Uterine smooth muscle cell (primary cell): ENCODE measurements at places on chromosomes 4 and X. TPM values are rescaled to one million over a fixed set of nuclear protein-coding genes. Genes with fewer than 3 reads are reported as not detected.

TSPYL2 gene
- total RNA-seq = 18.6 and 25.2 TPM in 2 replicates

STIM2 gene
- total RNA-seq = 12.6 and 15.2 TPM in 2 replicates

ANKRD50 gene
- total RNA-seq = 29.0 and 30.2 TPM in 2 replicates

HCCS gene
- total RNA-seq = 20.0 and 25.3 TPM in 2 replicates

PABPC4L gene
- 2.1 and 4.2 TPM in 2 replicates for total RNA-seq

OTC gene
- not detected in 2 replicates for total RNA-seq

CPE gene
- 1.00 and 1.3 TPM in 2 replicates for total RNA-seq

LIMCH1 gene
- 1.4 and 3.3 TPM in 2 replicates for total RNA-seq

CTAG2 gene
- total RNA-seq = not detected in 2 replicates

GPAT3 gene
- total RNA-seq = 30.2 and 47.6 TPM in 2 replicates

DKC1 gene
- total RNA-seq = 36.5 and 60.1 TPM in 2 replicates

SPIN2A gene
- 0.37 and 0.44 TPM in 2 replicates for total RNA-seq

SLC49A3 gene
- total RNA-seq = 0.55 and 1.00 TPM in 2 replicates

PRDM8 gene
- 7.4 and 10.1 TPM in 2 replicates for total RNA-seq

MED14 gene
- 14.9 and 25.8 TPM in 2 replicates for total RNA-seq

ZDHHC15 gene
- total RNA-seq = 0.11 and 0.25 TPM in 2 replicates

PDE6B gene
- 0.22 and 1.1 TPM in 2 replicates for total RNA-seq

BRS3 gene
- total RNA-seq = not detected in 2 replicates

FRG1 gene
- 29.5 and 56.4 TPM in 2 replicates for total RNA-seq

SRPK3 gene
- 0.44 and 1.7 TPM in 2 replicates for total RNA-seq

ETNPPL gene
- total RNA-seq = not detected in 2 replicates

WAS gene
- total RNA-seq = 0.22 and 0.25 TPM in 2 replicates

TMEM187 gene
- total RNA-seq = 6.1 and 7.5 TPM in 2 replicates

NUDT9 gene
- 18.3 and 21.2 TPM in 2 replicates for total RNA-seq

IGSF1 gene
- 0.11 and 0.25 TPM in 2 replicates for total RNA-seq

ACSL4 gene
- total RNA-seq = 179 and 194 TPM in 2 replicates

ZNF518B gene
- total RNA-seq = 38.0 and 40.8 TPM in 2 replicates

PNMA6F gene
- not detected in 2 replicates for total RNA-seq

SYTL5 gene
- 0.66 and 1.2 TPM in 2 replicates for total RNA-seq

UGT2B11 gene
- not detected in 2 replicates for total RNA-seq

FMR1NB gene
- not detected in 2 replicates for total RNA-seq

GRIA2 gene
- under 0.01 and 0.55 TPM in 2 replicates for total RNA-seq

SH3RF1 gene
- total RNA-seq = 31.9 and 33.2 TPM in 2 replicates

CSAG2 gene
- total RNA-seq = not detected in 2 replicates
